NCI-H2081 (cell line): ENCODE measurements at places on chromosomes 16 and 17.

- DNase-seq: peak; percentile 76
These were observed 12.6 kb upstream of the ATP6V0C start for GRCh38 chr16:2500918-2501750.

DNA sequence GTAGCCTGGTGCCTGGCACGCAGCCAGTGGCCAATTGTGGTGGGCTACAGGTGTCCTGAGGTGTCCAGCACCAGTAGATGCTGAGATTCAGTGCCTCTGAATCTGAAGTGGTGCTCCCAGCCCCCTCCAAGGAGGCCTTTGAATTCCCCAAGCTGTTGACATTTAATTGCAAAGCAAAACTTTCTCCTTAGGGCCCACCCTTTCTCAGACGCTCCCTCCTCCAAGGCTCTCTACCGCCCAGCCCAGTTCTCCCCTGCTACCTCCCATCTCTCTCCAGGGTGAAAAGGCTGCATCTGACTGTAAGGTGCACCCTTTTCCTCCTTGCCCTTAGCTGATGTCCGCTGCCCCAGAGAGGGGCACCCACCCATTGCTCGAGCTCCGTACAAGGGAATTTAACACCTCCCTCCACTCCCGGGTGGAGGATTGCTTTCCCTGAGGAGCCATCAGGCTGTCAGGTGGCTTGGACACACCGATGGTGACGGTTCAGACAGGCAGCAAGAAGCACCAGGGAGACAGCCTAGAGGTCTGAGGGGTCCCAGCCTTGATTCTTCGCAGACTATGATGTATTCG is 1.7 kb downstream of the BEAN1 start:
- DNase-seq: no peak

DNA sequence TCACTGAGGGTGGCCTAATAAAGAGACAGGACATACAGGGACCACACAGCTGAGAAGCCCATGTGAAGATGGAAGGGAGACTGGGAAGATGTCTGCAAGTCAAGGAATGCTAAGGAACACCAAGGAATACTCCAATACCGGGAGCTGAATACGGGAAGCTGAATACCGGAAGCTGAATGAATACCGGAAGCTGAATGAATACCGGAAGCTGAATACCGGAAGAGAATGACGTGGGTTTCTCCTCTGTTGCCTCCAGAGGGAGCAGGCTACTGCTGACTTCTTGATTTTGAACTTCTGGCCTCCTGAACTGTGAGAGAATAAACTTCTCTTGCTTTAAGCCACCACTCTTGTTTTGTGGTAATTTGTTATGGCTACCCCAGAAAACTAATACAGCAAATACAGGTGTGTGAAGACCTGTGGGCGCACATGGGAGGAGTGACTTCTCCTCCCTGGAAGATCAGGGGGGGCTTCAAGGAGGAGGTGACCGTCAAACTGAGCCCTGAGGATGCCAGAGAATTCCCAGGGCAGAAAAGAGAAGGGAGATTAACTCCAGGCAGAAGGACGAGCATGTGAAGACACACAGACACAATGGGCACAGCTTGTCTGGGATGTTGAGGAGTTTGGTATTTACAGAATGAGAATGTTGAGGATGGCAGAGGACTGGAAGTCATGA is 259.9 kb downstream of the IRF8 start:
- DNase-seq: no peak

GRCh38 chr17:77824102-77824779 is 134.3 kb upstream of the TNRC6C start:
- no peak for DNase-seq

GRCh38 chr17:40326832-40327199 is 17.8 kb downstream of the RARA start:
- no peak for DNase-seq

DNA sequence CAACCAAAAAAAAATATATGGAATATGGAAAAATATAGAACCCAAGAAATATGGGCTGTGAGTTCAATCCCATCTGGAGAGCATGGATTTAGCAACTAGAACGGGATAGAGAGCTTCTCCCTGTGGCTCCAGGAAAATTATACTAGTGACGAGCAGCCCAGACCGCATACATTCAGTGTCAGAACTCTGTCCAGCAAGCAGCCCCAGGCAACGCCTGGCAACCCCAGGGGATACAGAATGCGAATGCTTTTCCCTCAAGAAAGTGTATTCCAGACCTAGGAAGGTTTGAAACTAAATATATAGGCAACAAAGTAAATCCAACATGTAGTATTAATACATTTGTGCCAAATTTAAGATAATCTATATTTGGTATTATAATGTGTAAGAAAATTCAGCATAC is 13.5 kb upstream of the ASGR2 start:
- DNase-seq: no peak

- peak; percentile 40 for DNase-seq
These were observed 2.0 kb downstream of the NEUROD2 start for GRCh38 chr17:39605492-39606433.
